NCI-H446 treated with DMSO at 0.1 percent for 48 hours (cell line): ENCODE measurements at places on chromosomes 6 and 20.
A peak's percentile ranks its signal among the peaks of the same experiment; 100 is the strongest.

DNA sequence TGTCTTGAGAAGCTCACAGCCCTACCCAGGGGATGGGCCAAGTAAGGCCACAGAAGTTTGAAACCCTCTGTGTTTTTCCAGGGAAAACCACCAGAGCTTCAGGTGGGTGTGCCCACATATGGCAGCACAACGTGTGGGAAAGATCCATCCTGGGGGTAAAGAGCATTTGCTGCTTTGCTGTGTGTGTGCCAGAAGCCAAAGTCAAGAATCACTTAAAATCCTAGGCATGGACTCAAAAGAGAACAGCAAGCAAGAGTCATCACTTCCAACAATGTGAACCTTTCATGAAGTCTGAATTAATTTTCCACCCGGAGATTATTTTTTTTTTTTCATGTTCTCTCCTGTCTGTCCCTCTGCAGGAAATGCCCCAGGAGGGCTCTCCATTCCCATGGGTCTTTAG is 308.2 kb upstream of the SGK1 start:
- no peak for DNase-seq

DNA sequence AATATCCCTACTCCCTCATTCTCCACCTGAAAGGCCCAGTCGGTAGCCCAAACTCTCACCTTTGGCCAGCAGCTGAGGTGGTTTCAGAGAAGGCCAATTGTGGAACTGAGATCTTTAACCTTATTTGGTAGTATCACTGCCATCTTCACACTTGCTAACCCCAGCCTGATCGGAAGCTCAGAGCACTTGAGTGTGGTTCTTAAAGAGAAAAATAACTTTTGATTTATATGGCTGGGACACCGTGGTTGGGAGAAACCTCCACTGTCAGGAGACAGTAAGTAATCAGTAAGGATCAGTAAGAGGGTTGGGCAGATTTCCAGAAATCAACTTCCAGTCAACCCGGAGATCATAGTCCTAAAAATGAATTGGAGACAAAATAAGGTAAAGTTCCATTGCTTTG is 22.8 kb upstream of the PRSS16 start:
- no peak for DNase-seq

GRCh38 chr20:8260837-8261251 is 128.8 kb downstream of the PLCB1 start:
- DNase-seq: no peak

DNA sequence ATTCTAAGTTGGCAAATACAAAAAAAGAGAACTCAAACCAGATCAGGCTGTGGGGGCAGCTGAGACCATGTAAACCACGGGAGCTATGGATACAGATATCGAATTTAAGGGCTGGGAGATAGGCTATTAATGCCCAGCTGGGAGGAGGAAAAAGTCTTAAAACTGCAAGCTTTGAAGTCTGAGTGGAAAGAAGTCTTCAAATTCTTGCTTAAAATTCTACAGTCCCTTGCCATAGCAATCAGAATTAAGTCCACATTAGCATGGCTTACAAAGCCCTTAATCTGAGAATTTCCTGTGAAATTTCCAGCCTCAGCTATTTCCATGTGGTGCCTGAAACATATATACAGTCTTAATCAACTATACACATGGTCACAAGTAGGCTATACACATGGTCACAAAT is 465.0 kb upstream of the HSF2 start:
- DNase-seq: no peak

- DNase-seq: no peak
Measured at GRCh38 chr20:34544109-34544796, 14.3 kb upstream of the MAP1LC3A start.

GRCh38 chr6:30844118-30844535 is 40.2 kb upstream of the DDR1 start:
- DNase-seq: no peak

- DNase-seq: no peak
Measured at GRCh38 chr6:44721954-44722578, 334.6 kb downstream of the CDC5L start.

GRCh38 chr6:121896363-121896762 is 460.9 kb downstream of the GJA1 start:
- no peak for DNase-seq

GRCh38 chr20:35680452-35681183 is 15.9 kb upstream of the CPNE1 start:
- DNase-seq: no peak

DNA sequence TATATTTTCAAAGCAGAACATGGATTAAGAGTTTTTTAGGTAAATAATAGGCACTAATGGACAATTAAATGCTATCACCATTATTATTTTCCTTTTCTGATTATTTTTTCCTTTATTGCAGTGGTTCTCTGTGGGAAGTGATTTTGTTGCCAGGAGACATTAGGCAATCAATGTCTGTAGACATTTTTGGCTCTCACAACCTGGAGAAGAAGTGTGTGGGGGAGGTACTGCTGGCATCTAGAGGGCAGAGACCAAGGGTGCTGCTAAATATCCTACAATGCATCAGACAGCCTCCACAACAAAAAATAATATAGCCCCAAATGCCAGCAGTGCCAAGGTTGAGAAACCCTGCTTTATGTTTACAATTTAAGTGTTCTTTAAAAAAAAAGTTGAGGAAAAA is 8.3 kb downstream of the IFNGR1 start:
- DNase-seq: peak; percentile 5

DNA sequence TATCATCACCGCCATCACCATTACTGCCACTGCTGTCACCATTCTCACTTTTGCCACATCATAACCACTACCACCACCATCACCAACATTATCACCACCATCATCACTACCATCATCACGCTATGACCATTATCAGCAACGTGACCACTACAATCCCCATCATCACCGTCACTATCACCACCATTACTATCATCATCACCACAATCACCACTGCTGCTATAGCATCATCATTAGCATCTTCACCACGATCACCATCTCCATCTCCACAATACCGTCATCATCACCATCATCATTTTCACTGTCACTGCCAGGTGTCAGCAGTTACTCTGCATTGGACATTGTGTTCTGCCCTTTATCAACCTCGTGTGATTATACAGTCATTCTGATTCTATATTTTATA is 19.0 kb downstream of the CST4 start:
- DNase-seq: no peak

GRCh38 chr6:72702421-72702820 is 80.6 kb downstream of the KCNQ5 start:
- no peak for DNase-seq

GRCh38 chr6:166615059-166615770 is 11.8 kb downstream of the RPS6KA2 start:
- DNase-seq: no peak

- DNase-seq: no peak
Measured at GRCh38 chr6:56692523-56693245, 50.0 kb upstream of the DST start.

- DNase-seq: no peak
Measured at GRCh38 chr6:24448828-24449525, 40.4 kb downstream of the GPLD1 start.

DNA sequence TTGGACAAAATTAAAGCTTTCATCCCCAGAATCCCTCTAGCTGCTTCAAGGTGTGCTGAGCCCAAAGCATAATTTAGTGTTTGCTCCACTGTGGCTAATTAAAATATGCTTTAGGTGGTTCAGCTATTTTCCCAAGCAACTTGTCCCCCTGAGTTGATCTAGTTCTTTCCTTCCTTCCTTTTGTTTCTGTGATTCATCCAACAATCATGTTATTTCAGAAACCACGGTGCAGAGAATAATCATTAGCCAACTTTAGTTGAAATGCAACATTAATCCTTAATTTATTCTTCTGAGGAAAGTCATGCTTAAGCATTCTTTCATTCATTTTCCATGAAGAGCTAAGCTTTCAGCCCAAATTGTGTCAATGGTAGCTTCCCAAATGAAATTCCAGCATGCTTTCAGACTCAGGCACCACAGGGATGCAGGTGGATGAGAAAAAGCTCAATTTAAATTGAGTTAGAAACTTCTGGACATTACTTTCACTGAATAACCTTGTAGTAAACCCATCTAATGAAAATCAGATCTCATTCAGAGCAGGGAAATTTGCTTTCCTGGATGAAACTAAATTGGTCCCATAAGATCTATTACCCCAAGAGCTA is 209.0 kb upstream of the NT5E start:
- no peak for DNase-seq

GRCh38 chr6:150676344-150676743 is 76.7 kb downstream of the PLEKHG1 start:
- DNase-seq: no peak

DNA sequence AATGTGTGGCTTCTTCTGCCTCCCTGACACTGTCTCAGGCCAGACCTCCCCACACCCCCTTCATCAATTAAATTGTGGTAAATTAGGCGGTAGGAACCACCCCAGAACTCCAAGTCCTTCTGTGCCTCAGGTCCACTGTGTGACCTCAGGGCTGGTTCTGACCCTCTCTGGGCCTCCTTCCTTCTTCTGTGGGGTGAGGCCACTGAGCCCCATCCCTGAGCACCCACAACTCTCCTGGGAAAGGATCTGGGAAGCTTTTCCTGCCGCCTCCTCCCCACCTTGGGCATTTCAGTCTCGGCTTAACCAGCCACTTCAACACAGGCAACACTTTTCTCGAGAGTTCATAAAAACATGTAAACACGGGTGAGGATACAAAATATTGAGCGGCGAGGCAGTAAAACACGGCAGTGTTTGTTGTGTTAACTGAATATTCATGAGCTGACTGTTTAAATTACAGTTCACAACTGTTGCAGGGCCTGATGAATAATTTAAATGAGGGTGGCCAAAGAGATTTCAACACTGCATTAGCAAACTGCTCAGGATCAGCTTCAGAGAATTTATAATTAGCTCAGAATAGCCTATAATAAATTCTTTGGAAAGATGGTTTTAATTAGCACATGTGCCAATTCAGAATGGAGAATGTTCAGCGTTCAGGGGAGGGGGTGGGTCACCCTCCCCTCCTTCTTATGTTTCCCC is 112.1 kb downstream of the TOX2 start:
- DNase-seq: no peak

GRCh38 chr20:59087829-59088433 is 45.3 kb upstream of the PRELID3B start:
- peak; percentile 23 for DNase-seq

- no peak for DNase-seq
Measured at GRCh38 chr6:36713846-36714245, 16.2 kb downstream of the RAB44 start.

- DNase-seq: no peak
Measured at GRCh38 chr6:139378882-139379341, 4.5 kb upstream of the CITED2 start.

- DNase-seq: no peak
Measured at GRCh38 chr6:81491454-81492101, 260.9 kb downstream of the TENT5A start.

DNA sequence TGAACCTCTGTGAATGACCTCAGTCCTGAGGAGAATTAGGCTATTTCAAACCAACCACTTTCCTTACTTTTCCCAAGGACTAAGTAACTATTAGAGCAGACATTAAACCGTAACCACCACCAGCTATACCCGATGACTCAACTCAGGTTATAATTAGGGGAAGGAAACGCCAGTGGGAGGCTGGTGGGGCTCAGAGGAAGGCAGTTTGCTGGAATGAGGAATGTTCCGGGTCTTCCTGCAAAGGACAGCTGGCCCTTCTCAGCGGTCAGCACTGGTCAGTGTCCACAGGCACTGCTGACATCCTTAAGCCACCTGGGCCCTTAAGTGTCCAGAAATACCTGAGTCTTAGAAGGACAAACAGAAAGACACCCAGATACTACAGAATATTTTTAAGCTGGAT is 515.2 kb downstream of the MAFB start:
- DNase-seq: no peak

DNA sequence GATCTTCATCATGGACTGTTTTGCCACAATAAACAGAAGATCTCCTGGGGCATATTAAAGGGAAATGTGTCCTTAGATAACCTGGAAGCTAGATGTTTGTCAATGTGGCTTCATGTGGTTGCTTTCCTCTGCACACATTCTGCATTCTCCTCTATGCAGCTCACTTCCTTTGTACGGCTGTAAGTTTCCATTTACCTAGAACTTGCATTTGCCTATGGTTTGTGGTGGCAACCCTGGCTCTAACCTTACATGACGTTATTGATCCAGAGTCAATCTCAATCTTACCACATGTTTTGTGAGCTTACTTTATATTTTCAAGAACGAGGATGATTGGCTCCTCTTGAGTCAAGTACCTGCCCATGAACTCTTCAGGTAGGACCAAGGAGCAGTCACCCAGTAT is 863.1 kb downstream of the MAFB start:
- DNase-seq: no peak

- DNase-seq: no peak
Measured at GRCh38 chr6:36340618-36341454, 4.1 kb upstream of the BNIP5 start.

DNA sequence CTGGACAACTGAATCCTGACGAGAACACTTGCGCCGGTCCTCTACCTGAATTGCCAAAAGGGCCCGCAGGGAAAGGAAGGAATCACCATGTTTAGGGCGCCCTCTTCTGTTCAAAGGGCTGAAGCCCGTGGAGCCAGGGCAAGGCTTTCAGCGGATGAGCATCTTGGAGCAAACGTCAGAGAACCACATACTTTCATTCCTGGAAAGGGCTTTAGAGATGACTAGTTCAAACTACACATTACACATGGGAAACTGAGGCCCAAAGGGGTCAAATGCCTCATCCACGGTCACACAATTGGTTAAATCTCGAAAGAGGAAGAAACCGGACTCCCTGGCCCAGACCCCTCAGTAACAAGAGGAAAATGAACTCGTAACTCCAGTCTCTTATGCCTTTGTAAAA is 11.5 kb upstream of the ZNF133 start:
- peak; percentile 31 for DNase-seq

DNA sequence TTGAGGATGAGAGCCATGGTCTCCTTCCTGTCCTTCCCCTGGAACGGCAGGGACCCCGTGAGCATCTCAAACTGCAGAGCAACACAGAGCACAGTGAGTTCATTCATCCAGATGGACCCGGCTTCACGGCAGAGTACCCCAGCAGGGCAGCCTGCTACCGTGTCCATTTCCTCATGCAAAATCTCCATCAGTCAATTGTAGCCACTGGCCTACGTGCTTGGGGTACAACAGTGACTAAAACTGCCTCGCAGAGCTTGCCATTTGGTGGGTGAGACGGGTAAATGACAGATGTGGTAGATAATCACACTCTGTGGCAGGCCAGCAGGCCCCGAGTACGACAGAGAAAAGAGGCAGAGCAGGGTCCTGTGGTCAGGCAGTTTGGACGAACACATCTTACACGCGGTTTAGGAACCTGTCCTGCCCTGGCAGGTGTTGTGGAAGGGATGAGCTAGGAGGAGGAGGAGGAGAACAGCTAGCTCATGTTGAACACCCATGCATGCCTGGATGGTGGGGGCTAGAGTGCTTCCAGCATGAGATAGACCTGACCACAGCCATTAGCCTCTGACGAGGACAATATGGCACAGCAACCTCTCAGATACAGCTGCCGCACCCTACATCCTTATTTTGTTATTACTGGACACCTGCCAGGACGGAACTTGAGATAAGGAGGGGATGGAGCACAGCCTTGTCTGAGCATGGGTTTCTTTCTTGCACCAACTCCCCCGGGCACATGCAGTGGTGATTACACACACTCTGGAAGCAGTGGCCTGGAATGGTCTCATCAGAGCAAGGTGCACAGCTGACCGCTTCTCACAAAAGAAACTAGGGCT is 95.6 kb downstream of the RAMACL start:
- no peak for DNase-seq

GRCh38 chr6:16135066-16135465 is 6.2 kb downstream of the MYLIP start:
- no peak for DNase-seq
